ENCODE measurements at places on chromosomes 12 and 14.

DNA sequence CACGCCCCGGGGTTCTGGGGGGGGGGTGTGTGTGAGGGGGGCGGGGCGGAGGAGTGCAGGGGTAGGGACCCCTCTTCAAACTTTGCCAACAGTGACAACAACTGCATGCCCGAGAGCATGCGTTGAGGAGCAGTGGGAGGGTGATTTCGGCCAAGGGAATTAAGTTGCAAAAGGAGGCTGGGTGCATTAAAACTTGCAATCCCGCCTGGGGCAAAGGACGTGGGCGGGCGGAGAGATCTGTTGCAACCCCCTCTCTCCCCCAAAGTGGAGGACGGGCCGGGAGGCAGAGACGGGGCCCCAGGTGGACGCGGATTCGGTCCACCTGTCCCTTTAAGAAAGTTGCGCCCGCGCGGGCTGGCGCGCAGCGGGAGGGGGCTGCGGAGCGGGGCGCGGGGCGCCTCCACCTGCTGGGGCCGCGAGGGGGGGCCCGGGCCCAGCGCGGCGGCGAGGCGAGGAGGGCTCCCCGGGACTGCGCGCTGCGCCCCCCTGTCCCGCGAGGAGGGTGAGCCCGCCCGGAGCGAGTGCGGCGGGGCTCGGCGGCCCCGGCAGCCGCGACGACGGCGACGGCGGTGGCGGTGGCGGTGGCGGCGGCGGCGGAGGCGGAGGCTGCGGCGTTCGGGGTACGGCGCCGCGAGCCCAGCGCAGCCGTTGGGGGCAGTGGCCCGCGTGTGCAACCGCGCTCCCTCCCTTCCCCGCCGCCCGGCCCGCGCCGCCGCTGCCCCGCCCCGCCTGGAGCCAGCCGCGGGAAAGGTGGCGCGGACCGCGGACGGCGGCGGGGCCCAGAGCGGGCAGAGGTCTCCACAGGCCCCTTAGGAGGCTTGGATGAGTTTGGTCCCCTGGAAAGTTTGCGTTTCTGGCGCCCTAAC is 530 bp upstream of the FOXN4 start:
- DNase-seq: no peak

GRCh38 chr14:75881994-75882393 is 99.8 kb downstream of the TGFB3 start:
- no peak for DNase-seq

- no peak for DNase-seq
Observed at GRCh38 chr14:90579088-90579487, 182.3 kb downstream of the CALM1 start.

DNA sequence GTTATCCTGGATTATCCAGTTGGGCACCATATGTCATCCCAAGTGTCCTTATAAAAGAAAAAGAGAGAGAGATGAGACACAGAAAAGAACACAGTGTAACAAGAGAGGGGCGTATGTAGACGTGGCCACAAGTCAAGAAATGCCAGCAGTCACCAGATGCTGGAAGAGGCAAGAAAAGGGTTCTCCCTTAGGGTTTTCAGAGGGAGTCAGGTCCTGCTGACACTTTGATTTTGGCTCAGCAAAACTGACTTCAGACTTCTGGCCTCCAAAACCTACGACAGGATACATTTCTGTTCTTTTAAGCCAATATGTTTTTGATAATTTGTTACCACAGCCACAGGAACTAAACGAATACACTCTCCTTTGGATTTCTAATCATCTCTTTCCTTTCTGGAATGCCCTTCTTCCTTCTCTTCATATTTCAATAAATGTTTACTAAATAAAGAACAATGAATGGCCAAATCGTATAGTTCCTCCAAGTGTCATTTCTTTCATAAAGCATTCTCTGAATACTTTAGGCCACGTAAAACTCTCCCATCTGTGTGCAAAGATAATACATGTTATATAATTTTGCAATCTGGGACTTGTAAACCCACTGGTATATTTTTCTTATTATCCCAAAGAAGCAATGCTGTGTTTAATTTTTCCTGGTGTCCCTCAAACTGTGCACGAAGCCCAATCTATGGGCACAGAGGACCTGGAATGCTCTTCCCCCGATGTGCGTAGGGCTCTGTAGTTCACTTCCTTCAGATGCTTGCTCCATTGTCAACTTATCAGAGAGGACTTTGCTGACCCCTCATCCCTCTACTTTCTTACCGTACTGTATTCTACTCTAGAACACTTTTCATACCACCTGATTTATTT is 303.6 kb downstream of the CEP128 start:
- no peak for DNase-seq

DNA sequence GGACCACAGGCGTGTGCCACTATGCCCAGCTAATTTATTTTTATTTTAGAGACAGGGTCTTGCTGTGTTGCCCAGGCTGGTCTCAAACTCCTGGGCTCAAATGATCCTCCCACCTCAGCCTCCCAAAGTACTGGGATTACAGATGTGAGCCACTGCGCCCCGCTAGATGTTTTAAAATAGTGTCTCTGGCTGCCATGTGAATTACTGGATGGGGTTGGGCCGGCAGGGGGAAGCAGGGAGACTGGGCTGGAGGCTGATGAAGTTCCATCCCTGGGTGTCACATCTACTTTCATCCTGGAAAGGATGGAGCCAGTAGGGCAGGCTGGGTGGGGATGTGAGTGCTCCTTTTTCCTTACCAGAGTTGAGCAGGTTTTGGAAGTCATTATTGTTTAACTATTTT is 46.1 kb downstream of the DNAH10 start:
- DNase-seq: peak; percentile 2

GRCh38 chr14:103630364-103631108 is 1.5 kb downstream of the KLC1 start:
- DNase-seq: peak; percentile 7

GRCh38 chr14:76653875-76654572 is 107.2 kb upstream of the VASH1 start:
- no peak for DNase-seq

DNA sequence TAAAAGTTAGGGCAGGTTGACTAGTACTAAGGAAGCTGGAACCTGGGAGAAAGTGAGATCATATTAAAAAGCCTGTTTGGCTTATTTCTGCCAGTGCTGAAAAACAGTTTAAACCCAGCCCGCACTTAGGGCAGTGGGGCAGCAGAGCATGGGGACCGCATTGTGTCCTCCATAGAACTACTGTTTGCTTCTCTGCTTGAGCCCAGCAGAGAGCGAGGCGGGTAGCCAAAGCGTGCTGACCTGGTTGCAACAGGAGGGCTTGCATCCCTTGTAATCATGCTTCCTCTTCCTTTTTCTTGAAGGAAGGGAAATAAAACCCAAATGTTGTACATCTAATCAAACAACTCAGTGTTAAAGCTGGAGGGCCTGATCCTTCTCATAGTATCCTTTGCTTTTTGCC is 82.5 kb upstream of the HOXC13 start:
- no peak for DNase-seq

DNA sequence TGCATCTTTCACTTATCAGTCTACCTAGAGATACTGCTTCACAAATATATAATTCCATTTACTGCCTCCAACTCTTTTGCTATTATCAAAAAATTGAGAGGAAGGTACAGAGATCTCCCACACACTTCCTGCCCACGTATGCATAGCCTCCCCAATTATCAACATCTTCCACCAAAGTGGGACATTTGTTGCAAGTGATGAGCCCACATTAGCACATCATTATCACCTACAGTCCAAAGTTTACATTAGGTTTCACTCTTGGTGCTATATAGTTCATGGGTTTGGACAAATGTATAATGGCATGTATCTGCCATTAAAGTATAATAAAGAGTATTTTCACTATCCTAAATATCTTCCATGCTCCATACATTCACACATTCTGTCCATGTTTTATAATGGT is 66.3 kb downstream of the SLC2A13 start:
- DNase-seq: no peak

GRCh38 chr12:76627346-76628135 is 68.0 kb upstream of the OSBPL8 start:
- DNase-seq: no peak

DNA sequence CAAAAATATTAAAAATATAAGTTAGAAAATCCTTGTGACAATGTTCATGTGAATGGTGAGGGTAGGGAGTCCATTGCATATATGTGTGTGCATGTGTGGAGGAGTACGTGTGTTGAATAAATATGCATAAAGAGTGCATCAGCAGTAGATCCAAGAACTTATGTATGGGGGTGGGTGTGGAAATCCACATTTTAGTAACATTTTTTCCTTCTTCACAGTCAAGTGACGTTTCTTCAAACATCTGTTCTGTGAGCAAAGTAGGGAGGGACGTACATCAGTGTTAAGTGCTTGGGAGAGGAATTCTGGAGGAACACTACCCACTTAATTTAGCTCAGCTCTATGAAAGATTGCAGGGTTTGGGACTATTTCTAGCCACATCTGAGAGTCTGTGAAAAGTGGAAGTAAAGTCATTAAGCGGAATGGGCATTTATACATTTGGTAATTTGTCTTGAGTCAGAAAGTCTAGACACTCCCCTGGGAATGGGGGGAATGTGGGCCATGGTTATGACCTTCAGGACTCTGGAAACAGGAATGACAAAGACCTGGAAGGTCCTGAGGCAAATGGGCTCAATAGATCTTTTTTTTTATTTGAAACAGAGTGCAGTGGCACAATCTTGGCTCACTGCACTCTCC is 156.4 kb upstream of the PLXNC1 start:
- no peak for DNase-seq

- no peak for DNase-seq
Observed at GRCh38 chr12:2338381-2338780, 285.6 kb downstream of the CACNA1C start.

DNA sequence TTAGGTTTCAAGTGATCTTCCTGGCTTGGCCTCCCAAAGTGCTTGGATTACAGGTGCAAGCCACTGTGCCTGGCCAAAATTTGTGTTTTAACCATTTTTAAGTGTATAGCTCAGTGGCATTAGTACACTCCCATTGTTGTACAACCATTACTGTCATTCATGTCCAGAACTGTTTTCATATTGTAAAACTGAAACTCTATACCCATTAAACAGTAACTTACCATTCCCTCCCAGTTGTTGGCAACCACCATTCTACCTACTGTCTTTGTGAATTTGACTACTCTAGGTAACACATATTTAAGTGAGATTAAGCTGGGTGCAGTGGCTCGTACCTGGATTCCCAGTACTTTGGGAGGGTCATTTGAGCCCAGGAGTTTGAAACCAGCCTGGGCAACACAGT is 67.3 kb upstream of the KCNH3 start:
- no peak for DNase-seq

DNA sequence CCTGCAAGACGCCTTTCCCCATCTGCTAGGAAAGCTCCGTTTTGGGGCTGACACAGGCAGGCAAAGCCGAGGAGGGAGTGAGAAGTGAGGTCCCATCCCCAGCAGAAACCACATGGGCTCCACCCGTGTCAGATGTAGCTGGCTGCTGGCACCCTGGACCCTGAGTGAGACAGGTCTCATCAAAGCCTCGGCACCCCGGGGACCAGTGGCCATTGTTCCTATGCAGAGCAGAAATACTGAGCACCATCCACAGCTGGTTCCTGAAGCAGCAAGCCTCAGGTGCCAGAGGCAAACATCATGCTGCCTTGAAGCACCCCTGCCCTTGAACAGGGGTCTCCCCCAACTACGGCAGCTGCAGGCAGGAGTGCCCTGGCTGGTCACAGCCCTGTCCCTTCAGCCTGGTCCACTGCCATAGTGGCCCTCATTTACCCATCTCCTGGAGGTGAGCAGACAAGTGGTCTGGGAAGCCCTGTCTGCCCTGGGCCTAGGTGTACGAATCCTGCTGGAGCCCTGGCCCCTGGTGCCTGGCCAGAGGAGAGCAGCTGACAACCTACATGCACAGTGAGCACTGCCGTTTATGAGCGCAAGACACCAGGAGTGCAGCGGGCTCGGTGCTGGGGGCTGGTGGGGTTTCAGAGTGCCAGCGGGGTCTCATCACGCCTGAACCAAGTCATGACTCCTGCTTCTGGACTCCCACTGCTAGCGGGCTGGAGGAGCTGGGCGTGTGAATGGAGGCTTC is 289.8 kb upstream of the RTL1 start:
- no peak for DNase-seq

GRCh38 chr12:23093488-23093887 is 468.5 kb downstream of the ETNK1 start:
- DNase-seq: peak; percentile 46

DNA sequence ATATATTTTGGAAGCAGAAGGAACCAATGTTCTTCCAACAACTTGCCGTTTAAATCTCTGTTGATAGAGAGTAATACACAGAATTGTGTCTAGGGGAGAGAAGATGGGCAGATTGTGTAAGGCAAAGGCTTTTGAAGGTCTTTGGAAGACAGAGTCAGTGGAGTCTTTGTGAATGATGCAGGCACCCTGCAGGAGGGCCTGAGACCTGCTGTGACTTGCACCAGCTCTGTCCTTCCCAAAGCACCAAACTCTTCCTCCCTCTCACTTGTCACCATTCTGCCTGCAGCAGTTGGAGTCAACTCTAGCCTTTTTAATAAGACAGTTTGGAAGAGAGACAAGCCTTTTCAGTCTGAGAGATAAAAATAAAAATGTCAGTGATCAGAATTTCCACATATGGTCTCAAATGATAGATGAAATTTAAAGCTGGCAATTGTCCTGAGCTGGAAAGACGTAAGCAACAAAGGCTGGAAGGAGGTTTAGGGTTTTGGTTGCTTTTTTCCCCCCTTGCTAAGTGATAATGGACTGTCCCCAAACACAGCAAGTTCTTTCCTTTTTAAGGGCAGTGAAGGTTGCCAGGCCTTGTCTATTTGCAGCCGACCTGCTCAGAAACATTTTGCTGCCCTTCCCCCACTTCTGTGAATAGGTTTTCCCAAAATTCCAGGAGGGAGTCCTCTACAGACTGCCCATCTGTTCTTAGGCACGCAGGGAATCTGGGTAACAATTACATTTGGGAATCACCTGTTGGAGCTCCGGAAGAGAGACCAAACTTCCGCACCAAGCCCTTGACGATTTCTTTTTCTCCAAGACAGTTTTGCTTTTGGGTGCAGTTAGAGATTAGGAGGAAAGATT is 103.0 kb upstream of the NTF3 start:
- DNase-seq: no peak

GRCh38 chr12:126993898-126994297 is 1273.1 kb upstream of the TMEM132C start:
- no peak for DNase-seq

- DNase-seq: no peak
Observed at GRCh38 chr12:1553987-1554982, 40.1 kb downstream of the FBXL14 start.

DNA sequence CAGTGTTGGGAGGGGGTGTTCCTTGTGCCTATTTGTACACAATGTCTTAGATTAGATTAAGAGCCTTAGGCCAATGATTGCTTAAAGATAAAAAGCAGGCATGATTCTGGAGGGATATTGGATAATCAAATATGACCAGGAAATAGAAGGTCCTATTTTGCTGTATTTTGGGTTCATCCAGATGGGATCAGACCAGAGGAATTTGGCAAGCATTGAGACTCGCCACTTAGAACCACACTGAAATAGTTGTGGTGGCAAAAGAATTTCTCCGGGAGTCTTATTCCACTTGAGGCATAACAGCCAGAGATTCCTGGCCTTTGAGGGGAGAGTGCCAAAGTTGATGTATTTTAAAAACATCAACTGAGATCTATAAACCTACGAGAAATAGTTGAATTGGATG is 327.2 kb downstream of the RAD51B start:
- DNase-seq: peak; percentile 98

- DNase-seq: no peak
Observed at GRCh38 chr12:92041742-92042141, 103.9 kb downstream of the BTG1 start.

All from HCEC 1CT (cell line).